ENCODE measurements at places on chromosomes 11 and 22.

- no peaks in the 10 kb centered on the region for H3K36me3 ChIP-seq
- peaks cover 32% of the 10 kb centered on the region for H3K4me1 ChIP-seq
- no peak for DNase-seq
Observed at GRCh38 chr11:11786234-11786633, 55.5 kb upstream of the USP47 start.

- no peak overlapping the region for H3K4me3 ChIP-seq
- peaks cover 4% of the 10 kb centered on the region for H3K27me3 ChIP-seq
- peaks cover 4% of the 10 kb centered on the region for H3K4me1 ChIP-seq
- no peak for DNase-seq
- H3K27ac ChIP-seq, result no peak overlapping the region
Observed at GRCh38 chr22:45754822-45755221, 83.2 kb downstream of the ATXN10 start.

DNA sequence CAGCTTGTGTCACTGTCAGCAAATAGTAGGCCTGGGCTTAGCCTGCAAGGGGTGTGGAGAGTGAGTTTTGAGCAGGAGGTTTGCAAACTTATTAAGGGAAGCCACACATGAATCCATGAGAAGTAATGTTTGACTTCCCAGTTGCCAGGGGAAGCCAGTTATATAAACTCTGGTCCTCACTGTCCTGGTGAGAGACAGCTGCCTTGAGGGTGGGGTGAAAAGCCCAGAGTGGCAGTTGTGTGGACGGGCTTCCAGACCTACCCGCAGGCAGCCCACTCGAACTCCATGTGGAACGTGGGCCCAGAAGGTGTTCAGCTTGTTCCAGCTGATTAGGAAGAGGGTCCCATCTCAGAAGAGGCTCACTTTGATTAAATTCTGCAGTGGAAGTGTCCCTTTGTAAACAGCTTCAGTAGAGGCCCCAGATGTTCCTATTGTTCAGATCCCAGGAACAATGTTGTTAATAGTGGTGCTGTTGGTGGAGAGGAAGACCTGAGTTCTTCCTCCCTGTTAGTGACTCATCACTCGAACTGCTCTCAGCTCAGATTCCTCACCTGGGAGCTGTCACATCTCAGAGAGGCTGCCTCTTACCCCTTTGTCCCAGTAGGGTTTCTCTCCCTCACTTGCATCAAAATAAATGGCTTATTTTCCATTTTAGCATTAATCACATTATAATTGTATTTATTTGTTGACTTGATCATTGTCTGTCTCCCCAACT lies 63.4 kb downstream of the GRAMD1B start:
- DNase-seq, result no peak
- no peak overlapping the region for H3K4me3 ChIP-seq
- no peak overlapping the region for H3K27ac ChIP-seq
- peaks cover 10% of the 10 kb centered on the region for H3K4me1 ChIP-seq
- H3K36me3 ChIP-seq, result no peaks in the 10 kb centered on the region

DNA sequence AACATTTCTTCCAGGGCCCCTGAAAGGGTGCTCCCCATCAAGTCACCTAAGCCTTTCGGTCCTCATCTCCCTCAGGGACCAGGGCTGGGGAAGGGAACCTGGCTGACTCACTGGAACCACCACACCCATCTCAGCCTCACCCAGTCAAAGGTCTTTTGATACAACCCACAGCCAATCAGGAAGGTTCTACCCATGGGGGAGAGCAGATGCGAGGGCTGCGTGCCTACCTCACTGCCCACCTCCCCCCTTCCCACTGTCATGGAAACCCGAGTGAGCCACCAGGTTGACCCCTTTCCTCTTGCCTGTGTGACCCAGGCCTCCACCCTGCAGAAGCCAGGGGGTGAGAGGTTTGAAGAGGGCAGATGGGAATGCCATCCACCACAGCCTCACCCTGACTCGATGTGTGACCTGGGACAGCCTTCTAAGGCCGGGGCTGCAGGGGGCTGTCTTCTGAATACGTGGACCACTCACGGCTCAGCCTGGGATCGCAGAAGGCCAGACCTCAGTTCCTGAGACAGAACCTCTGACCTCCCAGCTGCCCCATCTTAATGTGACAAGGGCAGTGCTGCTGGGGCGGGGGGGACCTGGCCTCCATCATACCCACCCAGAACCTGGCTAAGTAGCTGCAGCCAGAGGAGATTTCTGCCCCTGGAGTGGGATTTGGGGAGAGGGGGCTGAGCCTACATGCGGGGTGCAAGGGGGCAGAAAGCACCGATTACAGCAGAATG lies 2.7 kb downstream of the MDK start:
- peaks cover 26% of the 10 kb centered on the region for H3K4me1 ChIP-seq
- H3K4me3 ChIP-seq, result no peak overlapping the region
- H3K27me3 ChIP-seq, result peaks cover 17% of the 10 kb centered on the region
- DNase-seq, result no peak
- H3K27ac ChIP-seq, result no peak overlapping the region

DNA sequence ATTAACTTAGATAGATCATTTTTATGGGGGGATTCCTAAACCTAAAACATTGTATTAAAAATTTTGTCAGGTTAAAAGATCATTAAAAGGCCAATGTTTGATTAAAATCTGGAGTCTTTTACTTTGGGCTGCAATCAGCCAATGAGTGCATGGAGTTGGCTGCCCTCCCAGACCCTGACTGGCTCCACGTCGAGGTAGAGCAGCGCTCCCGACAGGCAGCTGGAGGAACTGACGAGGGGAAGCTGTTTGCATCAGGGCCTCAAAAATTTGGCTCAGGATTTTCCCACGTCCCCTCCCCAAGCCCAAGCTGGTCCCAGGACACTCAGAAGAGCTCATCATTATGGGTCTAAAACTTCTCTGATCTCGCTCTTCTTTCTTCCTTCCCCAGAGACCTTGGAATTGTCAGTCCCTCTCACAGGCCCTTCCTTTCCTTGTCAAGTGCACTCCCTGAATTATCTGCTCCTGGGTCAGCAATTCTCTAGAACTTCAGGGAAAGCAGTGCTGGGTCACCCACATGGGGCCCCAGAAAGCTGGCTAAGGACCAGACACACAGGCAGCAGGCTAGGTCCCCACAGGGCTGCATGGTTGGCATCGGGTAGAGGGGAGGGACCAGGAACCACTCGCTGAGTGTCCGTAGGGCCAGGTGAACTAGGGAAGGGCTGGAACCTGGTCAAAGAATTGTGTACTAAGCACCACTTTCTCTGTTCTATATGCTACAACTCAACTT lies 119.6 kb upstream of the IGLL5 start:
- DNase-seq, result no peak
- H3K27me3 ChIP-seq, result peaks cover 5% of the 10 kb centered on the region
- H3K36me3 ChIP-seq, result peaks cover 4% of the 10 kb centered on the region
- H3K4me1 ChIP-seq, result no peaks in the 10 kb centered on the region
- no peak overlapping the region for H3K27ac ChIP-seq

- H3K4me3 ChIP-seq, result no peak overlapping the region
- peak overlapping the region; percentile 34 for H3K27ac ChIP-seq
- peaks cover 5% of the 10 kb centered on the region for H3K36me3 ChIP-seq
- peaks cover 21% of the 10 kb centered on the region for H3K4me1 ChIP-seq
- peaks cover 5% of the 10 kb centered on the region for H3K27me3 ChIP-seq
- DNase-seq, result no peak
Observed at GRCh38 chr22:19629331-19629719, 85.0 kb upstream of the SEPTIN5 start.

- no peaks in the 10 kb centered on the region for H3K27me3 ChIP-seq
Observed at GRCh38 chr11:748007-748359, 719 bp downstream of the TALDO1 start.

GRCh38 chr22:19036523-19037273 lies 85.5 kb downstream of the DGCR2 start:
- H3K27ac ChIP-seq, result peak overlapping the region; percentile 33
- no peak overlapping the region for H3K4me3 ChIP-seq
- peaks cover 5% of the 10 kb centered on the region for H3K4me1 ChIP-seq

GRCh38 chr11:9075556-9075955 lies 15.8 kb downstream of the SCUBE2 start:
- H3K27me3 ChIP-seq, result no peaks in the 10 kb centered on the region
- H3K4me1 ChIP-seq, result peaks cover 27% of the 10 kb centered on the region
- H3K4me3 ChIP-seq, result peak overlapping the region; percentile 1
- no peak for DNase-seq
- H3K27ac ChIP-seq, result no peak overlapping the region

GRCh38 chr11:12287009-12287373 lies 90.4 kb upstream of the PARVA start:
- no peaks in the 10 kb centered on the region for H3K36me3 ChIP-seq
- no peak overlapping the region for H3K4me3 ChIP-seq
- no peak overlapping the region for H3K27ac ChIP-seq
- no peak for DNase-seq
- H3K4me1 ChIP-seq, result peaks cover 26% of the 10 kb centered on the region

GRCh38 chr11:26470992-26471391 lies 101.1 kb downstream of the MUC15 start:
- no peak overlapping the region for H3K27ac ChIP-seq
- H3K4me1 ChIP-seq, result no peaks in the 10 kb centered on the region
- H3K4me3 ChIP-seq, result no peak overlapping the region
- no peaks in the 10 kb centered on the region for H3K36me3 ChIP-seq
- DNase-seq, result no peak

DNA sequence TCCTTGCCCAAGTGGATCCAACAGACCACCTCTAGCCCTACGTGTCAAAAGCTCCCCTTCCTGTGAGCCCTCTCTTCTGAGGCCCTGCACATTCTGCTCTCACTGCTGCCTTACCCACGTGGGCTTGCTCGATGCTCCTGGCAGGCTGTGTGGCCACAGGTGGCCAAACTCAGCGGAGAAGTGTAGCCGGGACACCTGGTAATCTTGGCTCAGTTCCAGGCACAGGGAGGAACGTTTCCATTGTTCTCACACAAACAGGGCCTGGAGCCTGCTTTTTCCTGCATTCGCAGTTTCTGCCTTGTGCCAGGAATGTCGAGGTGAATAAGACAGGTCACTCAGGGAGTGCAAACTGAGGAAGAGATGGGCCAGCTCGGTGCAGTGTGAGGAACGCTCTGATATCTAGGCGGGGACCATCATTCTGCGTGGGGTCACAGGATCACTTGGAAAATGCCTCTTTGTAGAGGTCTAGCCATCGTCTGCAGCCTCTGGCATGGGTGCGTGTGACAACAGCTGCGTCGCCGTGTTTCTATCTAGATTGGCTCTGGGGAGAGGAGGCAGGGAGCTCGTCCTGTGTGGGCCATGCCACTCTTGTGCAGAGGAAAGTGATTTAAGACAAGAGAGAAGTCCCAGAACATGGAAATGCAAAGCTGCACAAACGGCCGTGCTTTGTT lies 127.6 kb upstream of the PARVA start:
- H3K4me3 ChIP-seq, result no peak overlapping the region
- no peak for DNase-seq
- H3K27me3 ChIP-seq, result no peaks in the 10 kb centered on the region
- H3K27ac ChIP-seq, result no peak overlapping the region
- H3K4me1 ChIP-seq, result peaks cover 6% of the 10 kb centered on the region
- H3K36me3 ChIP-seq, result no peaks in the 10 kb centered on the region

DNA sequence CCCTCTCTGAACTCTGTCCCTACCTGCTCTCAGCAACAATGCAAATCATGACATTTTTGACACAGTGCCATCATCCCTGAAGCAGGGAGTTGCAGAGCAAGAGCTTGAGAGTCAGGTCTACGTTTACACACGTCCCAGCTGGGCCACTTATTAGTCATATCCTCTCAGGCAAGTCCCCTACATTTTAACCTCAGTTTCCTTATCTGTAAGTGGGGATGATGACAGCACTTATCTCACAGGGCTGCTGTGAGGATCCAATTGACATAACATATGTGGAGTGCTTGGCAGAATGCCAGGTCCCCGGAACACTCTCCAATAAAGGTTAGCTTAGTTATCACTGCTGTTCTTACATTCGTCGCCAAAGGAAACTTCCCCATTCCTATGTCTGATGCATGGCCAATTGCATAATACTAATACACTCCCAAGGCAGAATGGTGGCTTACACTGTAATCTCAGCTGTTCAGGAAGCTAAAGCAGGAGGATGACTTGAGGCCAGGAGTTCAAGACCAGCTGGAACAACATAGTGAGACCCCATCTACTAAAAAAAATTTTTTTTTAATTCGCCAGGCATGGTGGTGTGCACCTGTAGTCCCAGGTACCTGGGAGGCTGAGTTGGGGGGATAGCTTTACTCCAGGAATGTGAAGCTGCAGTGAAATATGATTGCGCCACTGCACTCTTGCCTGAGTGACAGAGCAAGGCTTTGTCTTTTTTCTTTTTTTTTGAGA lies 16.6 kb downstream of the ASCC2 start:
- H3K27me3 ChIP-seq, result peaks cover 7% of the 10 kb centered on the region
- peaks cover 15% of the 10 kb centered on the region for H3K4me1 ChIP-seq
- no peak for DNase-seq

GRCh38 chr11:86615487-86615886 lies 56.9 kb downstream of the ME3 start:
- no peaks in the 10 kb centered on the region for H3K4me1 ChIP-seq
- no peaks in the 10 kb centered on the region for H3K27me3 ChIP-seq
- H3K36me3 ChIP-seq, result peaks cover 5% of the 10 kb centered on the region

DNA sequence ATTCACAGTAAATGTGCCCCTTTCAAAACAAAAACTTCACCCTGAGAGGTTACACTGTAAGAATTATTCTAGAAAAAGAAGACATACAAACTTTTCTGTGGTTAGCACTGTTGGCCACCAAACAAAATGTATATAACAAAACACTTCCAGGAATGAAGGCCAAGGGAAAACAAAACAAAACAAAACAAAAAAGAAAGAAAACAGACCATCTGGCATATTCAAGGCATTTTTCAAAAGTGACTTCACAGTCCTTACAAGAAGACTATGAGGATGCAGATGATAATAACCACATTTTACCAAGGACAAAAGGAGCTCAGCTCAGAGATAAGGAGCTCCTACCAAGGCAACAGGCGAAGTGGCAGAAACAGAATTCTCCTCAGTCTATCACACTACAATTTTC lies 24.9 kb downstream of the CTSC start:
- no peak for DNase-seq
- H3K4me1 ChIP-seq, result no peaks in the 10 kb centered on the region
- H3K4me3 ChIP-seq, result no peak overlapping the region
- no peaks in the 10 kb centered on the region for H3K36me3 ChIP-seq
- H3K27me3 ChIP-seq, result no peaks in the 10 kb centered on the region

DNA sequence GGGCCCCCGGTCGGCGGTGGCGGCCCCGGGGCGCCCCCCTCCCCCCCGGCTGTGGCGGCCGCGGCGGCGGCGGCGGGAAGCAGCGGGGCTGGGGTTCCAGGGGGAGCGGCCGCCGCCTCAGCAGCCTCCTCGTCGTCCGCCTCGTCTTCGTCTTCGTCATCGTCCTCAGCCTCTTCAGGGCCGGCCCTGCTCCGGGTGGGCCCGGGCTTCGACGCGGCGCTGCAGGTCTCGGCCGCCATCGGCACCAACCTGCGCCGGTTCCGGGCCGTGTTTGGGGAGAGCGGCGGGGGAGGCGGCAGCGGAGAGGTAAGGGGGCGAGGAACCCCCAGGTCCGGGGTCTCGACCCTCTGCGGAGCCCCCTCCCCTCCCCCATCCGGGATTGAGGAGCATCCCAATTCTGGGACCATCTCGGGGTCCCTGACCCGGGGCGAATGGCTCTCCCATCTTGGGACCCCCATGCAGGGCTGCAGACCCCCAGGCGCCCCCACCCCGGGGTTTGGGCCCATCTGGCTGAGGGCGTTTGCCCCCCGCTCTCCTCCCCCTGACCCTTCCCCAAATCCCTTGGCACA lies 431 bp downstream of the KMT2A start:
- no peaks in the 10 kb centered on the region for H3K36me3 ChIP-seq
- no peak for DNase-seq
- peaks cover 13% of the 10 kb centered on the region for H3K27me3 ChIP-seq

GRCh38 chr22:28438183-28438768 lies 241.4 kb downstream of the TTC28 start:
- no peaks in the 10 kb centered on the region for H3K36me3 ChIP-seq
- H3K27me3 ChIP-seq, result no peaks in the 10 kb centered on the region
- peaks cover 23% of the 10 kb centered on the region for H3K4me1 ChIP-seq
- no peak for DNase-seq
- no peak overlapping the region for H3K27ac ChIP-seq
- H3K4me3 ChIP-seq, result no peak overlapping the region
